ENCODE measurements at places on chromosomes 2 and 18. TPM values are rescaled to one million over a fixed set of nuclear protein-coding genes. Genes with fewer than 3 reads are reported as not detected.

DNA sequence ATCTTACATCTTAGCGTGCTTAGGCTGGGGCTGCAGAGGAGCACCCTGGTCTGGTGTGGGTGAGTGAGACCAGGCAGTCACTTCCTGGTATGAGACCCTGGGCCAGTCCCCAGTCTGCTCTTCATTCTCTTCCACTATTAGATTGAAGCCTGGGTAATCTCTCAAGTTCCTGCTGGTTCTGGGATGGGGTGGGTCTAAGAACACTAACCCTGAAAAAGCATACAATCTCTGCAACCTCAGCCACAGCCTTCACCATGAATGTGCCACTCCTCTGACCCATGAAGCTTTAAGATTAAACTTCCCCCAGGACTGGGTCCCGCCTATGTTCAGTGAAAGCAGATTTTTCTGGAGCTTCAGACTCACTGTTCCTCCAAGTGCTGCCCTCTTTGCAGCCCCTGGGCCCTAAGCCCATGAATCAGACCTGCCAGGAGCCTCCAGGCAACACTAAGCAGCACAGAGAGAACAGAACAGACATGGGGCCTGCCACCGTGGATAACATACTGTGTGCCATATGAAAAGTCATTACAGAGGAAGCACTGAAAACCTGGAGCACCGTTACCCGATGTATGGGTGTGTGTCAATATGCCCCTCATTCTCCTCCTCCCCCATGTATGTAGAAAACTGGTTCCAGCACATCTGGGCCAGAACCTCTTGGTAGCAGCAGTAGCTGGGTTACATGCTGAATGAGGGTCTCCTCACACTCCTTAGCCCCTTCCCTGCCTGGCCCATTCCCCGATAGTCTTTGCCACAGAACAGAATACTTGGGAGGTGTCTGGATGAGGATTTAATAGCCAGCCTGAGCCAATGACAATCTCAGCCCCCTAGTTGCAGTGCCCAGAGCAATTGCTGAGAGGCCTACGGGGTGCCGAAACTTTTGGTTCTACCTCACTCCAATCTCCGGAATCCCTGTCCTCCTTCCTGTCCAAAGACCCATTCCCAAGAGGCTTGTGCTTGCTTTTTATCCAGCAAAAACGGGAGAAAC, 2.7 kb upstream of the SIX2 start:
- no peak for DNase-seq

TOGARAM2 gene
- total RNA-seq, result 51.9 TPM

GRCh38 chr18:59927246-59927825, 27.5 kb downstream of the PMAIP1 start:
- DNase-seq, result no peak

GRCh38 chr2:143482771-143483170, 353.6 kb downstream of the ARHGAP15 start:
- DNase-seq, result no peak

SLC9A2 gene
- total RNA-seq, result 0.25 TPM

DNA sequence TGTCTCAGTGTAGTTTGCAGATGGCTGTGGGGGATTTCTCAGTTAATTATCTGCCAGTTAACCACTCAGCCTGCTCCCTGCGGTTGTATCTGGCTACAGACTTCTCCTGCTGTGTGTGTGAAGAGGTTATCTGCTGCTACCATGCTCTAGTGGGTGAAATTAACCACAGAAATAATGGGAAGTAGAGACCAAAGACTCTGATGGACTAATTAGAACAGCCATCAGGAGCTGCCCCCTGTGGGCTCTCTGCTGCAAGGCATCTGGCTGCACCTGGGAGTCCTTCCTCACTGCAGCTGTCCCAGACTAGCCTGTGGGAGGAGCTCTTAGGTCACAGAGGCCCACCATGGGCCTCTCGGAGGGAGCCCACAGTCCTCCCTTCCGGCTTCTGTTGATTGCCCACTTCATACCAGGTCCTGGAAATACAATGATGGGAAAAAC, 66.6 kb downstream of the CTIF start:
- DNase-seq, result no peak

GRCh38 chr2:226794751-226795171, 4.9 kb downstream of the IRS1 start:
- DNase-seq, result no peak

DNA sequence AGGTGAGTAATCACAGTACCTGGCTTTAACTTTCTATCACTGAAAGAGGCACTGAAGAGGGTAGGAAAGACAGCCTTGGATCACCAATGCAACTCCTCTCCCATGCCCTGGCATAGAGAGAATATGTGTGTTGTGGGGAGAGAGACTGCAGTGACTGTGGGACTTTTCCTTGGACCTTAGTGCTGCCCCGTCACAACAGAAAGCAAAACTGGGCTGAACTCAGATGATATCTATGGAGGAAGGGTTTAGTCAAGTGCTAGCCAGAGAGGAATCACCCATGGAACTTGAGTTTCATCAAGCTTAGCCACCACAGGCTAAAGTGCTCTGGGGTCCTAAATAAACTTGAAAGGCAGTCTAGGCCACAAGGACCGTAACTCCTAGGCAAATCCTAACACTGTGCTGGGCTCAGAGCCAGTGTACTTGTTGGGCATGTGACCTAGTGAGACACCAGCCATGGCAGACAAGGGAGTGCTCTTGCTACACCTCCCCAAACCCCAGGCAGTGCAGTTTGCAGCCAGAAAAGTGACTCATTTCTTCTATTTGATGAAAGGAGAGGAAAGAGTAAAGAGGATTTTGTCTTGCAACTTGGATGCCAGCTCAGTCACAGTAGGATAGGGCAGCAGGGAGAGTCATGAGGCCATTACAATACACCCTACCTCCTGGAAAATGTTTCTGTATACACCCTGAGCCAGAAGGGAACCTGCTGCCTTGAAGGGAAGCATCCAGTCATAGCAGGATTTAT, 105.8 kb upstream of the SPOPL start:
- DNase-seq, result no peak

DNA sequence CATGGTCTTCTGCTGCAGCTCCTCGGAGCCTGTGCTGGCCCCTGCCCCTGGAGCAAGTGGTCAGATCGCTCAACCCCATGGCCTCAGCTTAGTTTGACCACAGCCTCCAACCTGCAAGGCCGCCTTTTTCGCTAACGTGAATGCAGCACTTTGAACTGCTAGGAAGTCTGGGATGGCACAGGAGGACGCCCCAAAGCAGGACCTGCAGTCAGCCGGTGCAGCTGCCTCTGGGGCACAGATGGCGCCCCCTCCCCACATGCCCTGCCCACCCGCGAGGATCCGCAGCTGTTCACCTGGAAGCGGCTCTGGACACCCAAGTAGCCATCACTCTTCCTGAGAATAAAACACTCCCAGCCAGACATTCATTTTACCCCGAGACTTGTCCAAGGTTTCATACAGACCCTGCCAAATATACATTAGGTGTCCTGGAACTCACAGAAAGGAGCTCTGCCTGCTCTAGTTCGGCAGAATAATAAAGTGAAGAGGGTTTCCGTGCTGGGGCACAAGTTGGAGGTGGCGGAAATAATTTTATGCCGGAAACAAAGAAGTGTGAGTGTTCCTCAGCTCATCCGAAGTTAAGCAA, 510.1 kb downstream of the EIPR1 start:
- DNase-seq, result no peak

FRZB gene
- 2.2 TPM for total RNA-seq

GRCh38 chr18:73986711-73987110, 160.9 kb downstream of the FBXO15 start:
- no peak for DNase-seq

DNA sequence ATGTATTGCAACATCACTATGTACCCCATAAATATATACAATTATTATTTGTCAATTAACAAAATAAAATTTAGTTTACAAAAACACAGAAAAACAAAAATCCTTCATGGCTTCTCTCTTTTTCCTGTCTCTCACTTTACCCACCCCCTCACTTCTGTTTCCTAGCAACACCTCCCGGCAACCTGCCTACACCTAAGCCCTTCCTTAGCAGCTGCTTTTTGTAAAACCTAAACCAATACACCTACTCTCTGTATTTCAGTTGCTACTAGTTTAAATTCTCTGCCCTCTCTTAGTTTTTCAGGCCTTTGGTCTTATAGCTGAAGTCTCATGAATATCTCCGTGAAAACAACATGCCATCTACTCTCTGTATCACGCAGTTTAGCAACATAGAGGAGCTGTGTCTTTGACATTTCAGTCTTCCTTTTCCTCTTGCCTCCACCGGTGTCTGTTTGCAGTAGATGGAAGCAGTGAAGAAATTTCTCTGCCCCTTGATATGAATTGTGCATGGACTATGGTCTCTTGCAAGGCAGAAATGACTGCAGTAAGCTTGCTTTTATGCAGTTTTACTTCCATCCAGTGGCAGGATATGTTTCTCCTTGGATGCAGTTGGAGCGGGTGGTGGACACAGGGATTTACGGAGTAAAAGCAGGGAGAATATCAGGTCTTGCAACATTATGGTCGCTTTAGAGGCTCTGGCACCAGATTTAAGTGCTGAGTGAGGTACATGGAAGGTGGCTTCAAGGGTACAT, 42.0 kb upstream of the ZDBF2 start:
- DNase-seq, result no peak

DNA sequence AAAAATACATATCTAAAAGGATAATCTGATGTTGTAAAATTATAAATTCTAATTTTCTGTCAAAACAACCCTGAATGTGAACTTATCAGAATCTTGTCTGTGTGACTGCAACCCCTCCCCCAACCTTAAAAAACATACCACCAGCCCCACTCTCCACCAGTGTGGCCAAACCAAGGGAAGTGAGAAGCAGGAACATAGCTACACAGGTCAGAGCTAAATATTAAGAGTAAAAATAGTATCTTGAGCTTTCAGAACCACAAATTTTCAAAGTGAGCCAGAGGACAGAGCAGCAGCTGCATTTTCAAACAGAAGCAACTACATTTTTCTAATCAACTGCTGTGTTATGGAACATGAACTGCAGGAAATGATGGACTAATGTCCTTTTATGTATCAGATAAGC, 156.7 kb downstream of the SLC4A10 start:
- no peak for DNase-seq

DNA sequence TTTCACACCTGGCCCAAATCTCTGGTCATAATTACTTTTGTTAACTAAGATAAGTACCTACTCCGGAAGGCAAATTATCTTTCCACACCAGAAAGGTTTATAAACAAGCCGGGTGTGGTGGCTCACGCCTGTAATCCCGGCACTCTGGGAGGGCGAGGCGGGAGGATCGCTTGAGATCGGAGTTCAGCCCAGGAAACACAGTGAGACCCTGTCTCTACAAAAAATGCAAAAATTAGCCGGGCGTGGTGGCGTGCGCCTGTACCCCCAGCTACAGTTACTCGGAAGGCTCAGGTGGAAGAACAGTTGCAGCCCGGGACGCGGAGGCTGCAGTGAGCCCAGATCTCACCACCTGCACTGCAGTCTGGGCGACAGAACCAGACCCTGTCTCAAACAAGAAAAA, 2.1 kb downstream of the PUM2 start:
- DNase-seq, result no peak

- DNase-seq, result no peak
Measured at GRCh38 chr18:74806700-74807416, 209.2 kb downstream of the ZNF407 start.

- peak; percentile 76 for DNase-seq
Measured at GRCh38 chr2:85265304-85265703, 62.5 kb downstream of the TGOLN2 start.

DNA sequence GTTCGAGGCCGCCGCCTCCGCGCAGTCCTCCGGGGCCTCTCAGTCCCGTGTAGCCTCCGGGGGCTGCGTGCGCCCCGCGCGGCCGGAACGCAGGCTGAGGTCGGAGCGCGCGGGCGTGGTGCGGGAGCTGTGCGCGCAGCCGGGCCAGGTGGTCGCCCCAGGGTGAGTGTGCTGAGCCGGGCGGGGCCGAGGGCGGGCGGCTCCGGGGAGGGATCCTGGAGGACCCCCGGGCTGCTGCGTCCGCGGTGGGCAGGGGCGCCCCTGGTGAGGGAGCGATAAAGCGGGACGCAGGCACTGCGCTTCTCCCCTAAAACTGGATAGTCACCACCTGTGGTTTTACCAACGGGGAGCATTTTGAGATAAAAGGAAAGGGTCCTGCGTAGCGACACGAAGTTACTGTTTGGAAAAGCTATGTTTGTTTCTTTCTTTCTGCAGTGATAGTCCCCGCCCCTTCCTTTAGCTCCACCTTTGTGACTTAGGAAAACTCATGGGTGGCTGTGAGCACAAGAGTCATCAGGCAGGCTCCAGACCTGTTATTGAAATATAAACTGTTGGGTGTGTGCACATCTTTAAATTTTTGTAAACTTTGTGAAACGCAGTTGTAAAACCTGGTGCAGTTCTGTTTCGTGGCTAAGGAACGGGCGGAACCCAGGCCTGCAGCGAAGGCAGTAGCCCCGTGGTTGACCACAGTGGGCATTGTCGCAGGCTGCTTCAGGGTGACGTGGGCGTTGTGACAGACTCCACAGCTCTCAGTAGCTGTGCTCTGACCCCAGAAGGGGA, 687 bp downstream of the CTDP1 start:
- DNase-seq, result no peak

ALPG gene
- not detected for total RNA-seq

DNA sequence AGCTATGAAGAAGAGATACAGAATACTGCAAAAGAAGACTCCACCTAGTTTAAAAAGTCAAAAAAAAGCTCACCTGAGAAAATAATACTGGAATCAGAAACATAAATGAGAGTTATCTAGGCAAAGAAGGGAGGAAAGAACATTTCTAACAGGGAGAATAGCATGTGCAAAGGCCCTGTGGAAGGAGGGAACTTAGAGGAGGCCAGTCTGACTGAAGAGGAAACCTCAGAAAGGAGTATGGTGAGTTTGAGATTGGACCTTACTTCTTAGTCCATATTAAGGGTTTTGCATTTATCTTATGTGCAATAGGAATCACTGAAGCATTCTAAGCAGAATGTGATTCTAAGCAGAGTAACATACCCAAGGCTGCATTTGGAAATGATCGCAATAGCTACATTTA, 193.2 kb downstream of the LNPK start:
- no peak for DNase-seq

DNA sequence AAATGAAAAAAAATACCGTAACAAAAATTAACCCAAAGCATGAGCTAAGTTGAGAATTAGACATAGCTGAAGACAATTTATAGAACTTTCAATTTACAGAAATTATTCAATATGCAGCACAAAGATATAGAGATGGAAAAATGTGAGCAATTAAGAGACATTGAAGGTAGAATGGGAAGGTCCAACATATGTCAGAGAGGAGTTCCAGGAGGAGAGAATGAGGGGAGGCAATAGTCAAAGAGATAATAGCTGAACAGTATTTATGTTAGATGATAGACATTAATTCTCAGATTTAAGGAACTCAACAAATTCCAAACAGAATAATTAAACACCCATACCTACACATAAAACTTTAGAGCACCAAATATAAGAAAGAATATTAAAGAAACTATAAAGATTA, 103.0 kb upstream of the MSTN start:
- no peak for DNase-seq

DNA sequence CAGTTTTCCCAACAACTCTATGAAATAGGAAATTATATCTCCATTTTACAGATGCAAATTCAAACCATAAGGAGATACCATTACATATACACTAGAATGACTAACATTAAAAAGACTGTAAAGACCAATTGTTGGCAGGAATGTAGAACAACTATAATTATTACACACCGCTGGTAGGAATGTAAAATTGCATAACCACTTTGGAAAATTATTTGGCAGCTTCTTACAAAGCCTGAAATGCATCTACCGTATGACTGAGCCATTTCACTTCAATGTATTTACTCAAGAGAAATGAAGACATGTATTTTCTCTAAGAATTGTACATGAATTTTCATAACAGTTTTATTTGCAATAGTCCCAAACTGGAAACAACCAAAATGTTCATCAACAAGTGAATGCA, 189.1 kb upstream of the BCL2L11 start:
- DNase-seq, result no peak

- DNase-seq, result no peak
Measured at GRCh38 chr2:105627534-105627933, 117.2 kb upstream of the NCK2 start.
